Epithelial cell of alveolus of lung (primary cell): ENCODE measurements at places on chromosomes 7 and 10. TPM values are rescaled to one million over a fixed set of nuclear protein-coding genes. Genes with fewer than 3 reads are reported as not detected.

The GIMAP4 gene
- total RNA-seq, result 1.4 TPM in 1 of 2 replicates, not detected in the other

The VWC2 gene
- total RNA-seq, result not detected in 2 replicates

The RBM20 gene
- 0.24 and 1.2 TPM in 2 replicates for total RNA-seq

The GIMAP6 gene
- 0.39 and 1.0 TPM in 2 replicates for total RNA-seq

The GIMAP7 gene
- 0.13 TPM in 1 of 2 replicates, not detected in the other for total RNA-seq

The FASTK gene
- total RNA-seq, result 46.5 and 52.5 TPM in 2 replicates

The SLC26A3 gene
- total RNA-seq, result not detected in 2 replicates
